ENCODE measurements at places on chromosomes 12 and 14.
A peak's percentile ranks its signal among the peaks of the same experiment; 100 is the strongest.

GRCh38 chr12:56572288-56572687, 50.7 kb downstream of the RBMS2 start:
- no peak for DNase-seq

DNA sequence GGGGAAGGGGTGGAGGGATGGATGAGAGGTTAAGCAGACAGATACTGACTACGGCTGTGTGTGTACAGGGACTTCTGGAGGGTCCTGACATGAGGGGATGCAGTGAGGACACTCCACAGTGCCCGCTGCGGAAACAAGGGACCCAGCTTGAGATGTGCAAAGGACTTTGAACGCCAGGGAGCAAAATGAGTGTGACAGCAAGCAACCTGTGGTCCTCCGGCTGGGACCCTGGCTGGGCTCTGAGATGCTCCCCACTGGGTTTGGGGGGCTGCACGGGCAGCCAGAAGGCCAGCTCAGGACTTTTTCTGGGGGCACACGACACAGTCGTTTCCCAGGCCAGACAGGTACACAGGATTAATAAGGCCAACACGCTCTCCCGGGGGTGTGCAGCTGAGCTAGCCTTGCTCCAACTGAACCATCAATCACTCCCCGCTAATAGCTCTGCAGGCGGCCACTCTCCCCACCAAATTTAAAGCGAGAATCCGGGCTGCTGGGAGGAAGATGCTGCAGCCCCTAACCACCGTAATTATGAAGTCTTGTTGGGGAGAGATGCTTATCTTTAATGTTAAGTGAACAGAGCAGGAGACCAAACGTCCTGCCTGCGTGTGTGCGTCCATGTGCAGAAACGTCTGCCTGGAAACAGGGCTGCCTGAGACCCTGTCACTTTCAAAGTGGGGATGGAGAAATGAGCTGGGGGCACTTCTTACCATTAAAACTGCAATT, 51.6 kb upstream of the DLK1 start:
- no peak for DNase-seq

- DNase-seq = no peak
These were observed 46.9 kb downstream of the EVL start for GRCh38 chr14:100111931-100112704.

GRCh38 chr14:58533446-58533845, 104.3 kb upstream of the DACT1 start:
- no peak for DNase-seq

DNA sequence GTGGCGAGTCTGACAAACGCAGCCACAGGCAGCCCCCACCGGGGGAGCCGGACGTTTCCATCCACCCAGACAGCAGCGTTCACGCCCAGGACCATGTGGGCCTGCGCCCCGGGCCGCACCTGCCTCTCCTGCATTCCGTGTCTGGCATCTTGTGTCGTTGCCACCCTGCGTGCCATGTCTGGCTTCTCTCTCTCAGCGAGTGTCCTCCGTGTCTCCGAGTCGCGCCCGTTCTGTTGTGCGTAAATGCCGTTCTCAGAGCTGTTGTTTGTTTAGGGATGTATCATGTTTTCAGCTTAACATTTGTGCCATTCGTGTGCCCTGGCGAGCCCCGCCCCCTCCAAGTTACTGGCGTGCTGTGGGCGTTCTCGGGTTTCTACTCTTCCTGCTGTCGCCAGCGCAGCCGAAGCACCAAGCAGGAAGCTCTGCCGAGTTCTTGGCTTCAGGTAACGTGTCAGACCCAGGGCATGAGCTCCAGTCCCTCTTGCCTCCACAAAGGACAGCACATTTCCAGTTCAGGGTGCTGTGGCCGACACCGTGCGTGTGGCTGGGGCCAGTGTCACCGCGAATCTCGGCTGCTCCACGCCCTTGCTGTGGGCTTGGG, 34.6 kb downstream of the NOC4L start:
- no peak for DNase-seq

- DNase-seq = no peak
These were observed 43.8 kb upstream of the TSPAN11 start for GRCh38 chr12:30882706-30883105.

- no peak for DNase-seq
These were observed 306.1 kb upstream of the RGS6 start for GRCh38 chr14:71625891-71626701.

DNA sequence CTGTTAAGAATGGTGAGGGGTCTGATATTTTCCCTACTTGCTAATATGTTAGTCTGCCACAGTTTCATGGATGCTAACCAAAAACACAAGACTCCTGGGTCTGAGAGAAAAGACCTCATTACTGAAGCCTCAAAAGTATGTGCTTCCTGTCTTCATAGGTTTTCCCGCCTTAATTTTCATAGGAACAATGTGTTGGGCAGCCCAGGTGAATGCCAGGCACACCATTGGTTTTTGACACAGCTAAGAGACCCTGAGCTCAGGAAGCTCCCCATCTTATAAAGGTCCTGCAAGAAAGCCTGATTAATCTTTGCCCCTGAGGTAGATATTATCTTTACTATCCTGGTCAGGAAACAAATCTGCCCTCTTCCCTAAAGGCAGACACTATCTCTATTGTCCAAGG, 464.1 kb downstream of the MDGA2 start:
- DNase-seq = no peak

GRCh38 chr12:105878964-105879363, 259.8 kb downstream of the NUAK1 start:
- no peak for DNase-seq

- DNase-seq = no peak
These were observed 39.3 kb upstream of the GSG1 start for GRCh38 chr12:13142747-13143146.

- DNase-seq = no peak
These were observed 3.5 kb downstream of the CMTM5 start for GRCh38 chr14:23380197-23380914.

DNA sequence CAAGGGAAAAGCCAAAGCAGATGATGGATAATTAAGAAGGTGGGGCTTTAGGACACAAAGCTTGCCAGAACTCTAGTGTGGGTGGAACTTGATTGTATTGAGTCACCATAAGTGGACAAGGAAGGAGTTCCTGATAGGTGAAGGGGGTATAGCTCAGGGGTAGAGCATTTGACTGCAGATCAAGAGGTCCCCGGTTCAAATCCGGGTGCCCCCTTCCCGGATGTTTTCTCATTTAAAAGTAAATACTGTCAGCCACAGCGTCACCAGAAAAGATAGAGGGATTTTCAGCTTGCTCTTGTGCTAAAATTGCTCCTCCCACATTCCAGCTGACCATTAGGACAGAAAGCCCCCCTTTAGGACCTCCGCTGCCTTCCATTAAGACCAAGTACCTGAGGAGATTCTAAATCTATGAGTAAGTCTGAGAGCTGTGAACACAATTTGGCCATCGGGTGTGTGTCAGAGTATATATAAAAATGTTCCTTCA, 36.6 kb downstream of the DCAF4 start:
- no peak for DNase-seq

DNA sequence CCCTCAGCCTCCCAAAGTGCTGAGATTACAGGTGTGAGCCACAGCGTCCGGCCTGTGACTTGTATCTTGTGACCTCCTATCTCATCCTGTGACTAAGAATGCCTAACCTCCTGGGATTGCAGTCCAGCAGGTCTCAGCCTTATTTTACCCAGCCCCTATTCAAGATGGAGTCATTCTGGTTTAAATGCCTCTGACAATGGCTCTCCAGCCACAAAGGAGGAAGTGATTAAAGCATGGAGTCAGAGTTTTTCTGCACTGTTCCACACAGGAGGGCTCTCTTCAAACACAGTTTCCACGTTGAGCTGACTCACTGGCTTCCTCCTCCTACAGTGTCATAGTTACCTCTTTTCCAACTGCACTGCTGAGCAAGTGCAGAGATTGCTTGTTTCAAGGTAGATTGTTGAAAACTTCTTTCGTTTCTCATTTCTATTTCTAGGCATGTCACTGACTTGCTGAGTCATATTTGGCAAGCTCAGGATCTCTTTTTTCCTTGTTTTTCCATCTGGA, 383.8 kb downstream of the PCNX1 start:
- DNase-seq = peak; percentile 86

- peak; percentile 3 for DNase-seq
These were observed 9.1 kb upstream of the CCDC198 start for GRCh38 chr14:57502586-57503254.

All from RPMI8226 (cell line).